Dermis blood vessel endothelial cell (primary cell): ENCODE measurements at places on chromosomes 2 and 18. TPM values are rescaled to one million over a fixed set of nuclear protein-coding genes. Genes with fewer than 3 reads are reported as not detected.

Gene CYP26B1
- under 0.01 and 0.60 TPM in 2 replicates for total RNA-seq

Gene TBR1
- total RNA-seq, result not detected in 2 replicates

Gene TDRD15
- total RNA-seq, result not detected in 2 replicates

Gene ST6GAL2
- 0.28 TPM in 1 of 2 replicates, not detected in the other for total RNA-seq
